ENCODE measurements at places on chromosomes 3 and 15. TPM values are rescaled to one million over a fixed set of nuclear protein-coding genes. Genes with fewer than 3 reads are reported as not detected.
A peak's percentile ranks its signal among the peaks of the same experiment; 100 is the strongest.

Gene DOCK3
- total RNA-seq = 0.22 TPM

DNA sequence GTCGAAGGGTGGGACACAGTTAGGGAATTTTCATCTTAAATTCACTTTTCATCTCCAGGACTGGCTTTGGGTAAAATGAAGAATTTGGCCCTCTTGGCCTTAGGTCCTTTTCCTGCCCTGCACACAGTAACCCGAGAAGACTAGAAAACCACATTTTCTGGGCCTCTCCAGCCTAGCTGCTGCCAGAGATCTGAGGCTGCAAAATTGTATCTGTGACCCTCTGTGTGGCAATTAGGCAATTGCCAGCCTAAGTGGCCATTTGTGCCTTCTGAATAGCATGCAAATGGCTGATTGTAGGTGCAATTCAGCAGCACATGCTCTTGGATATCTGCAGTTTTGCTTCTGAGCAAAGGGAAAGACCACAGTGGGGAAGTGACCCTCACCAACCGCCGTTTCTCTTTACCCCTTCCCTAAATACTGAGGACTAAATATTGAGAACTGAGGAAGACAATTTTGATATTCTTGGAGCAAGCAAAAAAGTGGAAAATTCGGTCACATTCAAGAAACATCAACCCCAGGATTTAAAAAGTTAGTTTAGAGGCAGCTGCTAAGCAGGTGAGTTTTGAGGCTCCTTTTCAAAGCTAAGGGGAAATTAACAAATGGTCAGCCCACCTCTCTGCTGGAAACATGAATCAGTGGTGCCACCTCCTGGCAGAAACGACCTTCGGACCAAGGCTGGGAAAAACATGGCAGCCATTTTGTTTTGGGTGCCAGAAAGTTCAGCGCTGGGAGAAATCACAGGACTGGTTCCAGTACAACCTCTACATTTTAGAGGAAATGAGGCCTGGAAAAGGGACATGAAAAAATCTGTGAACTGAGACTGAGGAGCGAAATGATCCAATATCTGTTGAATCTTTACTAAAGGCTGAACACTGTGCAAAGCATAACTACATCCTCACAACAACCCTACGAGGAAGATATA is 56.6 kb upstream of the PRTG start:
- peak; percentile 11 for DNase-seq
- no peaks in the 10 kb centered on the region for H3K36me3 ChIP-seq
- H3K4me3 ChIP-seq = no peak overlapping the region
- no peak overlapping the region for H3K27ac ChIP-seq

Gene FAM81A
- not detected for total RNA-seq

Gene SLC15A2
- total RNA-seq = 0.30 TPM

- peaks cover 29% of the 10 kb centered on the region for H3K4me1 ChIP-seq
- peak; percentile 78 for DNase-seq
- H3K27me3 ChIP-seq = peaks cover 22% of the 10 kb centered on the region
These were observed 2.9 kb downstream of the TIMP4 start for GRCh38 chr3:12155828-12156227.

GRCh38 chr3:81874738-81875137 is 113.3 kb upstream of the GBE1 start:
- DNase-seq = no peak
- no peaks in the 10 kb centered on the region for H3K4me1 ChIP-seq
- no peaks in the 10 kb centered on the region for H3K36me3 ChIP-seq
- no peak overlapping the region for H3K4me3 ChIP-seq
- peaks cover 1% of the 10 kb centered on the region for H3K27me3 ChIP-seq

DNA sequence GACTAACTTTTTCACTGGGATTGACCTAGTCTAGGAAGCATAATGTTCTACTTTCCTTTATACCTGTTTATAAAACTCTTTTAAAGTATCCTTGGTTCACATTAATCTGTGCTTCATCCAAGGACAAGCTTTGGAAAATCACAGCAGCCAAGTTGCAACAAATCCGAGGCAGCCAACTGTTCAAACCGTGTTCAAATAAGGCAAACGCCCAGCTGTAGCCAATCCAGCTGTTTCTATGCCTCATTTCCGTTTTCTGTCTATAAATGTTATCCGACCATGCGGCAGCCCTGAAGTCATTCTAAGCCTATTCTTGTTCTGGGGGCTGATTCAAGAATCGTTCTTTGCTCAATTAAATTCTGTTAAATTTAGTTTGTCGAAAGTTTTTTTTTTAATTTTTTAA is 78.3 kb downstream of the FMN1 start:
- no peak overlapping the region for H3K27ac ChIP-seq
- H3K27me3 ChIP-seq = no peaks in the 10 kb centered on the region
- peaks cover 7% of the 10 kb centered on the region for H3K36me3 ChIP-seq
- H3K4me3 ChIP-seq = no peak overlapping the region

DNA sequence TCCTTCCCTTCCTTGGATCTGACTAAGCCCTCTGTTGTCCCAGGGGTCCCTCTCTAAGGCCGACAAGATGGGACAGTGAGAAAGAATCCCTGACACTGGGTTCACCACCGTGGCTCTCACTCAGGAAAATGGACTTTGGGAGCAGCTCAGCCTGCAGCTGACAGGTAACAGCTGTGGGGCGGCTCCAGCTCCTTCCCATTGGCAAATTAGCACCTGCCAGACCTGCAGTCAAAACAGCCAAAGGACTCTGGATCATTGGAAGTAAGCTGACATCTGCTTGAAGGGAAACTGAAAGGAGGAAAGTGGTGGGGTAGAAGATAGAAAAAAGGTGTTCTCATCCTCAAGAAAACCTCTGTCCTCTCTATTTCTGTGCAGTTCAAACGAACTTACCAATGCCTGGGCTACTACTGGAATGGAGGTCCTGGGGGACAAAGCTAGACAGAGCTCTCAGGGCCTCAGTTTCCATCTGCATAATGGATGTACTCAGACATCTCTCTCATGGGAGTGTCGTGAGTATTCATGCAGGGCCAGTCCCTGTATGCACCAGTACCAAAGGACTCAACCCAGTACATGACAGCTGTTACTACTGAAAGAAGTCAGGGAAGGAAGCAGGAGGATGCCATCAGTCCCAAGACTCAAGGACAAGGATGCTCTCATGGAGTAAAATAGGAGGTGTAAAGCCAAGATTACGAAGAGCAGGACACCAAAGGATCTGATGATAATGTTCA is 53.6 kb upstream of the DCLK3 start:
- no peak overlapping the region for H3K4me3 ChIP-seq
- H3K27ac ChIP-seq = no peak overlapping the region
- no peaks in the 10 kb centered on the region for H3K4me1 ChIP-seq
- peaks cover 11% of the 10 kb centered on the region for H3K27me3 ChIP-seq

GRCh38 chr3:183116025-183116614 is 16.8 kb upstream of the MCCC1 start:
- peak overlapping the region; percentile 13 for H3K4me3 ChIP-seq
- no peak for DNase-seq
- H3K27me3 ChIP-seq = peaks cover 42% of the 10 kb centered on the region
- H3K4me1 ChIP-seq = peaks cover 4% of the 10 kb centered on the region
- no peaks in the 10 kb centered on the region for H3K36me3 ChIP-seq

Gene CPLX3
- not detected for total RNA-seq

GRCh38 chr3:160804762-160805161 is 48.7 kb downstream of the PPM1L start:
- no peak overlapping the region for H3K4me3 ChIP-seq
- H3K36me3 ChIP-seq = no peaks in the 10 kb centered on the region
- no peaks in the 10 kb centered on the region for H3K4me1 ChIP-seq

Gene CLDN18
- not detected for total RNA-seq

All from HFFc6 (cell line).